ENCODE measurements at places on chromosomes 5 and 9. TPM values are rescaled to one million over a fixed set of nuclear protein-coding genes. Genes with fewer than 3 reads are reported as not detected.
A peak's percentile ranks its signal among the peaks of the same experiment; 100 is the strongest.

DNA sequence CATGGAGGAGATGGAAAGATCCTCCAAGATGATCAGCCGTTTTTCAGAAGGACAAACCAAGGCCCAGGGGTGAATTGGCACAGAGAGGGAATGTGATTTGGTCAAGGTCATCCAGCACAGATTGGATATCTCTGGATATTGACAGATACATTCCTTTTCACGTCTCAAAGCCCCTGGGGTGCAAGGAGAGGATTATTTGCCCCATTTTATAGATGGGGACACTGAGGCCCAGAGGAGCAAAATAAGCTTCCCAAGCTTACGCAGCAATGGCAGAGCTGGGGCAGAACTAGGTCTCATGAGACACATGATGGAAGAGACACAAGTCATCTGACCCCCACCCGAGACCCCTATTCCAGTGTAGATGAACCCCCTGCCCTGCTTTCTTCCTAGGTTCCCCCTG lies 895 bp upstream of the PDGFRB start:
- DNase-seq: no peak
- no peaks in the 10 kb centered on the region for H3K27me3 ChIP-seq
- H3K27ac ChIP-seq: peak overlapping the region; percentile 9
- no peak overlapping the region for H3K4me3 ChIP-seq
- H3K4me1 ChIP-seq: peaks cover 2% of the 10 kb centered on the region

- H3K4me1 ChIP-seq: no peaks in the 10 kb centered on the region
- no peak for DNase-seq
- no peak overlapping the region for H3K27ac ChIP-seq
- H3K4me3 ChIP-seq: no peak overlapping the region
- no peaks in the 10 kb centered on the region for H3K27me3 ChIP-seq
Observed at GRCh38 chr5:138037271-138037670, 4.4 kb upstream of the FAM13B start.

DNA sequence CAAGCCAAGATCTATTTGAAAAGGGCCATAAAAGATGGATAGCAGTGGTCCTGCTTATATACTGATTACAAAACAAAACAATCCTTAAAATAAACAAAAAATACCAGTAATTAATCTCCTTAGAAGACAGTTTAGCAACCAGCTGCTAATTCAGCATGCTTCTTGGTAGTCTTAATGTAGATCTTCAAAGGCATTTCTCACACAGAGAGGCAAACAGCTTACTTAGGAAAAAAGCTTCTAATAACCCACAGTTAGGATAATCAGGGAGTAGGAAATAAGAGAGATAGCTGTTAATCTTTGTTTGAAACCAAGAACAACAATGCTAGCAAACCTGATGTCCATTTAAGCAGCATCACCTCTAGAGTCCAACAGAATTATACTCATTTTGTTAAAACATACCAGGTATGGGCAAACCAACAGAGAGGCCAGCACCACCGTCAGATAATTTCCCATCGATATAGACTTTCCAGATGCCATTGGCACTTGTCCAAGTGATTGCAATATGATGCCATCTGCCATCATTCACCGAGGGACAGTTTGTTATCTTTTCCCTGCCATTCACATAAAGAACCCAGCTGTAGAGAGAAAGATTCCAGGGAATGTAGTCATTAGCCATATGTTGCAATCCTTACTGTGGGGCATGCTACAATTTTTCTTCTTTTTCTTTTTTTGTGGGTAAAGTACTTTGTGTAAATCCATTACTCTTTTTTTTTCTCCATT lies 105.6 kb upstream of the TXNDC8 start:
- no peak overlapping the region for H3K4me3 ChIP-seq
- no peaks in the 10 kb centered on the region for H3K27me3 ChIP-seq
- DNase-seq: no peak

DNA sequence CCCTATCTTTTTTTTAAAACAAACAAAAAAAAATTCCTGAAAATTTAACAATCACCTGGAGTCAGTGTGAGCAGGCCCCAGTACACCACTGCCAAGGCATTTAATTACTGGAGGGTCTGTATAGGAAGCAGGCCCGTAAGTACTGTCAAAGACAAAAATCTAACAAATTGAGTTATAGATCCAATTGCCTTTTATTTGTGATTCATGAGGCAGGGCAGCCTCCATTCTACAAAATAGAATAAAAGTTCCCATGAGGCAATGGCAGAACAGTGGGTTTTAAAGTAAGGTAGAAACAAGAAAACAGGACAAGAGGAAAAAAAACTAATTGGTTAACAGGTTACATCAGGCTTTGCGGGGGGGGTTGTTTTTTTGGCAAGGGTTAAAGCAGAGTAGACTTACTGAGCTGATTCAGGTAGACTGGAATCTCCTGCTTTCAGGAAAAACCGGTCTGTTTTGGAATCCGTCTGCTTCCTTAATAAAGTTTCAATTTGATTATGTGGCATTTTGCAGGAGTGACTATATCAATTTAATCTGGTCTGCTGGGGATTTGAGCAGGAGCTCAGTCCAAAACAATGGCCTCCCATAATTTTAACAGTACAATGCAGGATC lies 48.9 kb downstream of the AUH start:
- no peaks in the 10 kb centered on the region for H3K27me3 ChIP-seq
- no peak overlapping the region for H3K27ac ChIP-seq
- H3K4me3 ChIP-seq: no peak overlapping the region
- no peaks in the 10 kb centered on the region for H3K36me3 ChIP-seq
- H3K4me1 ChIP-seq: no peaks in the 10 kb centered on the region

GRCh38 chr9:6424940-6425339 lies 11.9 kb downstream of the UHRF2 start:
- H3K4me3 ChIP-seq: no peak overlapping the region
- no peak overlapping the region for H3K27ac ChIP-seq
- no peaks in the 10 kb centered on the region for H3K27me3 ChIP-seq
- no peaks in the 10 kb centered on the region for H3K4me1 ChIP-seq
- H3K36me3 ChIP-seq: no peaks in the 10 kb centered on the region
- DNase-seq: no peak

DNA sequence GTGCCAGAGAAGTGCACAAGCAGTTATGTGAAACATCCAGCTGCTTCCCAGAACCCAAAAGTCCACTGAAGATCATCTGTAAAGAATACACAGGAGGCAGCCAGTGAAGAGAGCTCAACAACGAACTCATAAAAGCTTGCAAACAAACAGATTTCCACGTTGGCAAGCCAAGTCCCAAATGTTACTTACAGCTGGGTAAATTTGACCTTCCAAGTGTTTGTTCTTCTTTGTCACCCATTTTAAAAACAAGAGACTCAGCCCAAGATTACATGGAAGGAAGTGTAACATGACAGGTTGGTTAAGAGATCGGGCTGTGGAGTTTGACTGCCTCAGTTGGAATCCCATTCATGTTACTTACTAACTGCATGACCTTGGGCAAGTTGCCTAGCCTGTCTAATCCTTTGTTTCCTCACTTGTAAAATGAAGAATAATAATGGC lies 174.9 kb upstream of the PAPPA start:
- no peaks in the 10 kb centered on the region for H3K4me1 ChIP-seq
- no peak for DNase-seq
- H3K4me3 ChIP-seq: no peak overlapping the region
- no peaks in the 10 kb centered on the region for H3K36me3 ChIP-seq
- H3K27me3 ChIP-seq: no peaks in the 10 kb centered on the region

GRCh38 chr5:40307920-40308319 lies 371.8 kb upstream of the PTGER4 start:
- H3K36me3 ChIP-seq: no peaks in the 10 kb centered on the region
- no peak overlapping the region for H3K4me3 ChIP-seq
- H3K27me3 ChIP-seq: no peaks in the 10 kb centered on the region
- DNase-seq: no peak

ENTPD2 gene
- 1.7 TPM for total RNA-seq

OR1Q1 gene
- total RNA-seq: not detected

All from aorta (tissue), 5 donors.